Stimulated activated naive CD8-positive, alpha-beta T cell treated with anti-CD3 and anti-CD28 coated beads, Interleukin-15, Interleukin-2, amounts not matched to agents 100 U/mL and 50 U/mL, for 24 hours (primary cell): ENCODE measurements at places on chromosomes 6 and 20.

- no peak for DNase-seq
Measured at GRCh38 chr6:47420394-47421371, 56.9 kb upstream of the CD2AP start.

- no peak for DNase-seq
Measured at GRCh38 chr6:157677235-157677634, 145.8 kb upstream of the SNX9 start.

GRCh38 chr6:144317736-144318135 lies 32.6 kb downstream of the UTRN start:
- DNase-seq = no peak

GRCh38 chr20:63116412-63117106 lies 99.4 kb downstream of the YTHDF1 start:
- DNase-seq = no peak

GRCh38 chr6:43695215-43695966 lies 7.8 kb upstream of the MRPS18A start:
- no peak for DNase-seq

DNA sequence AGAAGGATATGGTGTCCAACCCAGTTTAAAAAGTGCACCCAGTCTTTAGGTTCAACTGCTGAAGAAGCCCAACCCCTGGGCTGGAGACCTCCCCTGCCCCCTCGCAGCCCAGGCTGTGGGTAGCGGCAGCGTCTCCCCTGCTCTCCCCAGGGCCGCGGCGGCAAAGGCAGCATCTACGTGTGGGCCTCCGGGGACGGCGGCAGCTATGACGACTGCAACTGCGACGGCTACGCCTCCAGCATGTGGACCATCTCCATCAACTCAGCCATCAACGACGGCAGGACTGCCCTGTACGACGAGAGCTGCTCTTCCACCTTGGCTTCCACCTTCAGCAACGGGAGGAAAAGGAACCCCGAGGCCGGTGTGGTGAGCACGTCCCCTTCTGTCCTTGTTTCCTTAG lies 77.6 kb downstream of the BFSP1 start:
- DNase-seq = no peak

- no peak for DNase-seq
Measured at GRCh38 chr6:169341706-169342105, 88.1 kb upstream of the THBS2 start.

GRCh38 chr20:46022411-46023147 lies 6.4 kb upstream of the SLC12A5 start:
- DNase-seq = peak; percentile 91

DNA sequence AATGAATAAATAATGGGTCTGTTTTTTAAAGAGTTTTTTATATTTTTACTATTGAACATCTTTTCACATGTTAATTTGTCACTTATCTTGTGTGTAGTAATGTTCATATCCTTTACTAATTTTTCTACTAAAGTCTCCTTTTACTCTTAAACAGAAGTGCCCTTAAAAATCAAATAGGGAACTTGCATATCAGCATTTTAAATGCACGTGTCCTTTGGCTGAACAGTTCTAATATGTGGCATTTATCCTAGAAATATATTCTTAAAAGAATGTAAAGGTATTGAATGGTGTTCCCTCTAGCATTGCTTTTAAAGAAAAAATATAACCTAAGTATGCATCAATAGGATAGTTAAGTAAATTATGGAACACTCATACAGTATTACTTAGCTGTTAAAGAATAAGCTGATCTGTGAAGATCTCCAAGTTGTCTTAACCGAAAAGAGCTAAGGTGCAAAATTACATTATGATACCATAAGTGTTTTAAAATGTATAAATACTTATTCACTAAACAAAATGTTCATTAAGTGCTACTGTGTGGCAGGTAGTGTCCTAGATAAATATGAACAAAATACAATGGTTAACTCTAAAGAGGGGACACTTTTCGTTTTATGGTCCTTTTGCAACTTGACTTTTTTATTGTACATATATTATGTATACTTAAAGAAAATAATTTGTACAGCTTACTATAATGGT lies 631 bp upstream of the PGBD1 start:
- DNase-seq = no peak

DNA sequence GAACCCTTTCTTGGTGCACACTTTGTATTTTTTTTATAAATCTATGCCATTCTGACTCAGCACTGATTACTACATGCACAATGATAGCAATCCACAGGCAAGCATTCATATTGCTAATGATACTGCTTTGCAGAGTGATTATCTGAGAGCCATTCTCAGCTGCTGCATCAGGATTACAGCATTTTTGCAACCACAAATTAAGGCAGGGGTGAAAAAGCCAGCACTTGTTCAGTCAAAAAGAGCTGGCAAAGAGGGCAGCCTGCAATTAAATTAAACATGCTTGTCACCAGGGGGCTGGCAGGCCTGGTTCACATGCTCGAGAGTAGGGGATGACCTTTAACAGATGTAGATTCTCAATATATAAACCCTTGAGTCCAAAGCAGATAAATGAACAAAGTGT lies 40.7 kb upstream of the SLC17A4 start:
- no peak for DNase-seq

GRCh38 chr20:3334156-3334943 lies 73.1 kb downstream of the DNAAF9 start:
- DNase-seq = no peak

- DNase-seq = no peak
Measured at GRCh38 chr6:3194535-3195419, 32.7 kb downstream of the TUBB2B start.

DNA sequence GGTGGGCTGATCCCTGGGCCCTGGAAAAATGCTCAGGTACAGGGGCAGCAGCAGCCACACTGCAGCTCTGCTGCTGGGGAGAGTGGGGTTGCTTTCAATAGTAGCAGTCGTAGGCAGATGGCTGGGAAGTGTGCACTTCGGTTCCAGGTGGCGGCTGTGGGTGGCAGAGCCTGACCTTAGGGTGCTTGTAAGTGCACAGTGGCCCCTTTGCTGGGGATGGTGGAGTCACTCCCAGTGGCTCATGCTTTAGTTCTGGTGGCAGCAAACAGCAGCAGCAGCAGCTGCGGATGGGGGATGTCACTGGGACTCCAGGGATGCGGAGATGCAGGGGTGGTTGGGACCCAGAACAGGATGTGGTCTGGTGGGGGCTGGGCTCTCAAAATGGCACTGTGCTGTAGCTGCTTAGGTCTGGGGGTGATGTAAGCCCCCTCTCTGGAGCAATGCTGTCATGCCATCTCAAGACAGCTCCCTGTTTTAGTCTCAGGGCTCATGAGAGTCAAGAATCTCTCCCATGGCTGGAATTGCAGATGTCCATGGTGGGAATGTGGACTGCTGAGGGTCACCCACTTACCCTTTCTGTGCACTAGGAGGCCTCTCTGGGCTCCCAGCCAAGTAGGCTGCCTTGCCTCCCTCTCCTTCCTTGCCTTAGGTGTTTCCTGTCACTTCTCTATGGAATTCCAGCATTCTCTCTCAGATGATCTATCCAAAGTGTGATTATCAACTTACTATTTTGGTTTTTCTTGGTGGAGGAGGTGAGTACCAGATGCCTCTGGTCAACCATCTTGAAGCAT lies 146.7 kb upstream of the SLC22A23 start:
- DNase-seq = no peak

- DNase-seq = no peak
Measured at GRCh38 chr20:45341939-45342854, 6.0 kb downstream of the SDC4 start.

GRCh38 chr6:2055911-2056310 lies 189.5 kb downstream of the GMDS start:
- no peak for DNase-seq

DNA sequence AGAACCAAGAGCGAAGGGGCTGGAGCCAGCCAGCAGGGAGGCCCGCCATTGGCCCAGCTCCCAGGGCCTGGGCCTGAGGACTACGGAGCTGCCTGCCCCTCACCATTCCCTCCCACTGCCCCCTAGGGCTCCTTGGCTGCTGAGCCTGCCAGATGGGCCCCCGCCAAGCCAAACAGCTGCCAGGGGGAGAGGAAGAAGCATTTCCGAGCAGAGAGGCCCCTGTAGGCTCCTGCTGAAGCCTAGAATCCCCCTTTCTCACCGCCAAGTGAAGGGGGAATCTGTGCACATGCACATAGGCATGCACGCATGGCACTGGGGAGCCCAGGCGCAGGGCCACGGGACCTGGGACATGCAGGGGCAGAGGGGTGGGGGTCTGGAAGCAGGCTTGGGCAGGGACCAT lies 28.5 kb upstream of the MRPS18A start:
- DNase-seq = no peak

DNA sequence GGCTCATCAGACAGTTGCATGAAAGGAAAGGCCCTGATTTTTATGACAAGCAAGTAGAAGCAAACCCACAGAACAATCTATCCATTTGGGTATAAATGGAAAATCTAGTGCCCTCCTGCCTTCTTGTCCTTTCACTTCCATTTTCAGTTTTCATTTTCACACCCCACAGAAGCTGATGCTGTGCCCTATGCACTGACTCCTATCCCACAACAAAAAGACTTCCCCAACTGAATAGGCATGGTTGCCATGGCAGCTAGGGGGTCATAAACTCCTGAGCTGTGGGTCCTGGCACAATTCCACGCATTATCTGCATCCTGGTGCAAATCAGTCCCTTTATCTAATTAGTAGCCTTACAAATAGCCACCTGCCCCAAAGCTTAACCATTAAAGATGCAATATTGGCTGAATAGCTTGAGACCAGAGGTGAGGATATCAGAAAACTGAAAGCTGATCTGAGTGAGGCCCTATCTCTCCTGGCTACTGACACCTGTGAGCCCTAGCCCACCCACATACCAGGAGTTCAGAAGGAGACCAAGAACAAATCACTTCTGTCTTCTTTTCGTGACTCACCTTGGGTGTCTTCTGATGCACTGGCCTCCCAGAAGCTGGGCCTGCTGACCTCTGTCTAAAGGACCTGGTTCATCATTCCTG lies 34.9 kb upstream of the HEY2 start:
- no peak for DNase-seq

- peak; percentile 20 for DNase-seq
Measured at GRCh38 chr20:49037962-49038387, 8.1 kb upstream of the CSE1L start.

GRCh38 chr6:147879031-147879580 lies 370.6 kb downstream of the SAMD5 start:
- no peak for DNase-seq

- DNase-seq = no peak
Measured at GRCh38 chr6:2718334-2719092, 32.2 kb downstream of the MYLK4 start.

- peak; percentile 57 for DNase-seq
Measured at GRCh38 chr6:152206072-152206818, 398.8 kb downstream of the ESR1 start.

DNA sequence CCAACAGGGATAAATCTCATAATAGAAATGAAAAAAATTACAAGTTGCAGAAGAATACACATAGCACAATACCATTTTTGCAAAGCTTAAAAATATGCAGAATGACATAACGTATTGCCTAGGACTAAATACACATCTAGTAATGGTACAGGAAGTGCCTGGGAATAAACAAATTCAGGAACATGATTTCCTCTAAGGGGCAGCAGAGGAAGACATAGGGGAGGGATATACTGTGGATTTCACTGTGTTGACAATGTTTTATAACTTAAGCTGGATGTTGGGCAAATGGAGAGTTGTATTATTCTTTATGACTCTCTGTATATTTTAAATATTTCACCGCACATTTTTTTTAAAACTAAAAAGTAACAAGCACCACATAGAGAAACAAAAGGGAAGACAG lies 5.6 kb upstream of the GLO1 start:
- no peak for DNase-seq

GRCh38 chr6:130116273-130116672 lies 97.9 kb downstream of the L3MBTL3 start:
- DNase-seq = no peak

- DNase-seq = no peak
Measured at GRCh38 chr20:273884-274283, 16.4 kb downstream of the DEFB132 start.

GRCh38 chr20:18589941-18590674 lies 2.3 kb downstream of the DTD1 start:
- no peak for DNase-seq

- no peak for DNase-seq
Measured at GRCh38 chr20:16363506-16364319, 209.5 kb downstream of the KIF16B start.

DNA sequence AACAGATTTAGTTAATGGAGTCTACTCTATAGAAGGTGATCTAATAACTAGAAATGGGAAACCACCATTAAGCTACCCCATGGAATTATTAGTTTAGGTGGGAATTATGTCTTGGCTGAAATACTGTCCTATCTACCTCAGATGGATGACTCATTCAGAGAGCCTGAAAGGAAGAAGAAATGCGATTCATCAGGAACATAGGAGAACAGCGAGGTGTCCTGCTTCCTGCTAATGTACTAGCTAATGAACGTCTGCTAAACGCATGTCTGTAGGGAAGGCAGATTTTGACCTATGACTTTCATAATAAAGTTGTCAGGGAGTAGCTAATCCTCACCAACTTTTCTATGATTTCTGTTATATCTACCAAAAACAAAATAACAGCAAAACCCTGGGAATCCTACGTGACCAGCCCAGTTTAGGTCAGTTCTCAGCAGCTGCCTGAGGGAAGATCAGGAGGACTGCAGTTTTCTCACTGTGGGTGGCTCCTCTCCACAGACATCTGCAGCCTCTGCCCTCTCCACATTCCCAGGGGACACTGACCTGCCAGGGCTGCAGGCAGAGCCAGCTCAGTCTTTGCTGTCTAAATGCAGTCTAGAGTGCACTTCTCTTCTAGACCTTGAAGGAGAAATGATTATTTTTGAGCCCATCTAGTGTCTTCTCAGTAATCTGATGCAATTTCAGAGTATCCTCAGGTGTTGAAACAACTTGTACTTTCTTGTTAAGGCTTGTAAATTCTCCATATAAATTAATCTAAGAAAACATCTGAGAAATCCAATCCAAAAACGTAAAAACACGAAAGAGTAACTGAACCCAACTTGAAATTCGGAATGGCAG lies 18.1 kb upstream of the SFT2D1 start:
- no peak for DNase-seq

GRCh38 chr6:114068771-114069170 lies 97.8 kb upstream of the HDAC2 start:
- DNase-seq = no peak

GRCh38 chr6:129849456-129849855 lies 11.7 kb downstream of the TMEM244 start:
- DNase-seq = no peak
